ENCODE measurements at places on chromosomes 16 and 17.

DNA sequence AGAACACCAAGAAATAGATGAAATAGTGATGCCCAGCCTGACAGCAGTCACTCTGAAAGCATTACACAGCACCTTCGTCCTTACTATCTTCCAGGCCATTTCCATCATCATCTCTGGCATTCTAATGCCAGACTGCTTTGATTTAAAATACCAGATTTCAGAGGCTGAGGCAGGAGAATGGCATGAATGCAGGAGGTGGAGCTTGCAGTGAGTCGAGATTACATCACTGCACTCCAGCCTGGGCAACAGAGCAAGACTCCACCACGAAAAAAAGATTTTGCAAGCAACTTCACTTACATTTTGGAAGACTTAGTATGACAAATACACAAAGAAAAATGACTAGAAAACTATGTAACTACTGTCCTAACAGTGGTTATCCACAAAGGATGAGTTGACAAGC, 244.0 kb downstream of the CPPED1 start:
- DNase-seq, result no peak

DNA sequence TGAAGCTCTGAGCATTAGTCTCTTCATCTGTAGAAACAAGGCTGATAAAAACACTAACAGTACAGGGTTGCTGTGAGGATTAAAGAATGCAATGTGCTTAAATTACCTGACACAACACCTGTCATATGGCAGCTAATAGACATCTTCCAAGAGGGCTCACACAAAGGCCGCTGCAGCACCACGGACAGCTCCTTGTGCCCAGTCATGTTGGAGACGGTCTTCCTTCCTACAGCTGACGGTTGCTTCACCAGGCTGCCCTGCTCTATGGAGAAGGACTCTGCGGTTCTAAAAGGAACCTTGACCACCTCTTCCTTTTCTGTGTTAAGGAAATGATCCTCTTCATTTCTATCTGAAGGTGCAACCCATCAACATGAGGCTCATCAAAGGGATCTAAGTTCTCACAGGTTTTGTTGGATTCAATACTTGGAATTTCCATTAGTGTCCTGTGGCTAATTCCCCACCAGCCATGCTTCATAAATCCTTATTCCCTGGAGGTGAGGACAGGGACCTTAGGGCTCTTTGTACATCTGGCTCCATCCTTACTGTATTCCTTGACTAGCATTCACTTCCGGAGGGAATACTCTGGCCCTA, 138.9 kb upstream of the CES5A start:
- no peak for DNase-seq

DNA sequence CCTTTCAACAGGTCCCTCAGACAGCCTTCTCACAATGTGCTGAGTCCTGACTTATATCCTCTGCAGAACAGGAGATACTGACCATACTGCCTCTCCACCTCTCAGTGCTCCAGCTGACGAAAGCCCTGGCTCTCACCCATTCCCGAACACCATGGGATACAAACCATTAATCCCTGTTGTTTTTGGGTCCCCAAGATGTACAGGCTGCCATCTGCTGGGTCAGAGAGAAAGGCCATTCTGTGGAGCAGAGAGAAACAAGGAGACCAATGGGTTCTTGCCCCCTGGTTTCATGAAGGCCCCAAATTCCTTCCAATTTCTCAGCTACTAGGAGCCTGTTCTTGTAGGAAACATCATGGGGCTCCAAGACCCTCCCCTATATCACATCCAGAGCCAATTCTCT, 3.0 kb downstream of the ERN2 start:
- DNase-seq, result no peak

DNA sequence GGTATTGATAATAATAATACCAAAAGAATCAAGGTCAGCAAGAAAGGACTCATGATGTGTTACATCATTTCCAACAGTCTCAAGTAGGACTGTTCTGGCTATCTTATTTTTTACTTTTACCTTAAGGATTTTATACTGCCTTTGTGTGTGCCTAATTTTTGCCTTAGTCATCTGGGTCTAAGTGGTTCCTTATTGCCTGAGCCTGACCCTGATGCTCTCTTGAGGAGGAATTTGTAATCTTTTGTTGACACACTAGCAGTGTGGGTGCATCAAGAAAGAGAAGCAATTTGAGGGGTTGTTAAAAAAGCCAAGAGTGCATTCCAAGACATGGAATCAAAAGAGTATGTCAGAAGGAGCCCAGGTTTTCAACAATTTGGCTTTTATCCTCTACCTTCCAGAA, 59.3 kb downstream of the TMEM100 start:
- no peak for DNase-seq

DNA sequence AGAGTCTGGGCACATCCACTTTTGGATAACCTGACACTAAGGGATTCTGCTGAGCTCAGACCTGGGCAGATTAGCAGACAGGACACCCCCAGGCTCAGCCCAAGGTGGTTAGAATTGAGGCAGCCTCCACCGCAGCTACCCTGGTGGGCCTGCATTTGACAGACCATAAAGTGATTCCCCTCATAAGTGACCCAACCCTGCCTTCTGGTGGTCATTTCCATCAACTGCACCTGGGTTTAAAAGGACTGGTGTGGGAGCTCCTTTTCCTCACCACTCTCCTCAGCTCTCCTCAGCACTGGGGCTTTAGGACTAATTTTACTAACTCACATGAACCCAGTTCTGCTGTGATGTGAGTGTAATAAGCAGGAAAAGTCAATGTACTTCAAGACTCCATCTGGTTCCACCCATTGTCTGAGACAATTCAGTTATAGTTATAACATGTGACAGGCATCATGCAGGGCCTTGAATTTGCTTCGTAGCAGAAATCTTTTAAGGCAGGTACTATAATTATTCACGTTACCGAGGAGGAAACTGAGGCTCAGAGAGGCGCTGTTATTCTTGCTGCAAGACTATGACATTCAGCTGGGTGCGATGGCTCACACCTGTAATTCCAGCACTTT, 42.5 kb downstream of the MYH3 start:
- no peak for DNase-seq

- DNase-seq, result no peak
Measured at GRCh38 chr16:28974007-28974436, 556 bp upstream of the SPNS1 start.

DNA sequence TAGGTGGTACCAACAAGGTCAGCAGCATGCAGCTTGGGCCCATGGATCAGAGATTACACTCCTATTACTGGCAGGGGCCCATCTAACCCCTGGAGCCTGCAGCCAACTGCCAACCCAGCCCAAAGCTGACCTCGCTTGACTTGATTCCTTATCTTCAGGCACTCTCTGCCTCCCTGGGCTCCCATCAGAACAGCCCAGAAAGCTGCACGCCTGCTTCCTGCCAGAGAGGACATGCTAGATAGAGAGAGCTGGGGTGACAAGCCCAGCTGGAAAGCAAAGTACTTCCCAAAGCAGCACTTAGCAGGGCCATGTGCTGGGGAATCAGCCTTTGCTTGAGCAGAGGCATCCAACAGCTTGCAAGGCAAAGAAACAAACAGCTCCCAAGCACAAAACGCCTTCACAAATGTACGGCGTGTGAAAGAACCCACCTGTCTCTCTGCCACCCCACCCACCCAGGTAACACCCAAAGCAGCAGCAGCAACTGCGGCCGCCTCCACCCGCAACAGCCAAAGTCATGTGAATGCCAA, 74.2 kb upstream of the NLK start:
- DNase-seq, result no peak

DNA sequence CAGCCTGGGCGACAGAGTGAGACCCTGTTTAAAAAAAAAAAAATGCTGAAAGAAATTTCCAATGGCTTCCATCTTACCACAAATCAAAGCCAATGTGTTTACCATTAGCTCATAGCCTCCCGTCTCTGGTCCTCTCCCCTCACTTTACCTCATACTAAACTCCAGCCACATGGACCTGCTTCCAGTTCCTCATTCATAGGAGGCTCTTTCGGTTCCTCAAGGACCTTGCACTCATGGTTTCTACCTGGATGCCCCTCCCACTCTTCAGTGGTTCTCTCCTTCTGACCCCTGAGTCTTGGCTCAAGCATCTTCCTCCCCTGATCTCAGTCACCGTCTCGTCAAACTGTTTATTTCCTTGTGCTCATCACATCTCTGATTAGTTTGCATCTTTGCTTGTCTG, 3.8 kb upstream of the DEF8 start:
- DNase-seq, result no peak

DNA sequence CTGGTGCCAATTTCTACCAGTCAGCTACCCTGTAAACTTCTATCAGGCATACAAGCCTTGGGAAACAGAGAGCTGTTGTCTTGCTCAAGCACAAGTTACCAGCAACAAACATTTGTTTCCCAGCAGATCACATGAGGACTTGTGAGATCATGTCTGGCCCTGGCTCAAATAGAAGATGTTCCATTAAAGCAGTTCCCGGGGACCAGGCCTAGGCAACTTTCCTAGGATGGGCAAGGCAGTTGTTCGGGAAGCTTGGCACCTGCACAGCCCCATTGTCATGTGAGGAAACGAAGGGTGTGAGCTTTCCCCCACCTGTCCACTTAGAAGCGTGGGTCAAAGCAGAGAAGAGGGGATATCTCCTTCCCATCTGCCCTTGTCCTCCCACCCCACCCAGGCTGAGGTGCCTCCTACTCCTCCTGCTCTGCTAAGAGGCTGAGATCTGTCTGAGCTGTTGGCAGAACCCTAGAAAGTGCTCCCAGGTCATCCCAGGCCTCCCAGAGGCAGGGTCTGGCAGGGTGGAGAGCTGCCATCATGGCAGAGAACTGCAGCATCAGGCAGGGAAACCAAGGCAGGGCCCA, 11.2 kb upstream of the SLC47A2 start:
- no peak for DNase-seq

- no peak for DNase-seq
Measured at GRCh38 chr16:12551530-12551929, 252.2 kb downstream of the CPPED1 start.

DNA sequence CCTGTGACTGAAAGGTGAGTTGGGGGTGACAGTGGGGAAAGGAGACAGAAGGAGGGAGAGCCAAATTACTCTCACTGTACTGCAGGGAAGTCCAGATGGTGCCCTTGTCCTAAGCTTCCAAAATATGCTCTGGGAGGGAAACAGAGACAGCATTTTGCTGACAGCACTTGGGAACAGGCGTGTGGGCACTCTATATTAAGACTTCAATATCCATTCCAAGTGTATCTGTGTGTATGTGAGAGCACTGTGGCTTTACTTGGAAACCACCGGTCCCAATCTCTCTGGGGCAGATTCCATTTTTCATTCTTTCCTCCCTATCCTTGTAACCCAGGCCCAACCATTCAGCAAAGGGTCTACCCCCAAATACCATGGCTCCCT, 407.3 kb downstream of the UTP18 start:
- no peak for DNase-seq

DNA sequence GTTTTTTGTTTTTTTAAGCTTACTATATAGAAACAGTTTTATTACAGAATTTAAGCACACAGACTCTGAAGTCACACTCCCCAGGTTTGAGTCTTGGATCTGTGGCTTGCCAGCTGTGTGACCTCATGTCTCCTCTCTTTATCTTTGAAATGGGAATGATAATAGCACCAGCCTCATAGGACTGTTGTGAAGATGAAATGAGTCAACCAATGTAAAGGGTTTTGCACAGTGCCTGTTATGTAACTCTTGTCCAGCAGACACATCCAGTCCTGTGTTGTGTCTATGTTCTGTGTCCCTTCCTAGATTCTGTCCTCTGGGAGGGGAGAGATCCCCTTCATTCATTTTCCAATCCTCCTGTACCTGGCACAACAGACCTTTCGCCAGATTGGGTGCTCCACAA, 3.1 kb upstream of the CPD start:
- no peak for DNase-seq

GRCh38 chr17:4607261-4607741, 23.0 kb downstream of the SMTNL2 start:
- DNase-seq, result no peak

DNA sequence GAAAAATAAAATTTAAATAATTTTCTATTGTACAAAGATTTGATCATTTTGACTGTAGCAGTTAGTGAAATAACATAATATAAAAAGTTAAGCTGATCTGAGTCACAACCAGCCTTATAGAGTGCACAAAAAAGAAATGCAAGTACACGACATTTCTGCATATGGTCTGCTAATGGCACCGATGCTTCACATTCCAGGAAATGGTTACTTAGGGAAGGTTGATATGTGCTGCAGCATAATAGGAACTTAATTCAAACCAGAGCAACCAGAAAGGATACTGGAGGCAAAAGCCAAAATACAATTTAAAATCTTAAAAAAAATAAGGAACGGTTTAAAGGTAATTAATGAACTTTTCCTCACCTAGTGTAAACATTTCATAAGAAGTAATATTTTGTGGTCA, 10.0 kb upstream of the CFDP1 start:
- DNase-seq, result no peak

DNA sequence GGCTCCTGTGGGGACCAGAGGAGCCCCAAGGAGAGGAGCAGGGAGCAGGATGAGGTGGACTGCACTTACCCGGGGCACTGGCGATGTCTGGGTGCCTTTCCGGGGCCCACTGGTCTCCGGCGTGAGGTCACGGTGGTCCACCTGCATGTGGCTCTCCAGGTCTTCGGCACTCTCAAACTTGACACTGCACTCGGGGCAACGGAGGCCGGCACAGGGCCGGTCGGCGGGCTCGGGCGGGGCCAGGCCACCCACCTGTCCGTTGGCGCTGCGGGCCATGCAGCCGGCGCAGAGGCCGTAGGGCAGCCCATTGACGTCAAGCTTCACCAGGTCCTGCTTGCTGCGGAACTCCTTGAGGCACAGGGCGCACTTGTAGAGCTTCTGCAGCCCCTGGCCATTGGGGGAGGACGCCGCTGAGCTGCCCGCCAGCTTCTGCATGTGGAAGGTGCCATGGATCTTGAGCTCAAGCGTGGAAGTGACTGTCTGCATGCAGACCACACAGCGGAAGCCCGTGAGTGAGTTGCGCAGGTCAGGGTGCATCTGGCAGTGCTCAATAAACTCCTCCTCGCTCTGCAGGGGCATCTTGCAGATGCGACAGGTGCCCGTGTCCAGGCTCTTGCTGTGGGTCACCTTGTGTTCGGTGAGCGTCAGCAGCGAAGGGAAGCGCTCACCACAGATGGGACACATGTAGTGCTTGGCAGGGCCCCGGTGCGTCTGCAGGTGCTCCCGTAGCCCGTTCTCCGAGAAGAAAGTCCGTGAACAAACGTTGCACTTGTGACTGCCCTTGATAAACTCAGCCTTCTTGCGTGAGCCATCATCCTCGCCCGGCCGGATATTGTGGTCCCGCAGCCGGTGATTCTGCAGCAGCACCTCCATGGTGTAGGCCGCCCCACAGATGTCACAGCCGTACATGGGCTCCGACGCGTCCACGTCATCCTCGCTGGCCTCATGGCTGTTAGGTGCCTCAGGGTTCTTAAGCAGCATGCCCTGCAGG, 220.0 kb downstream of the ZNF423 start:
- DNase-seq, result no peak

DNA sequence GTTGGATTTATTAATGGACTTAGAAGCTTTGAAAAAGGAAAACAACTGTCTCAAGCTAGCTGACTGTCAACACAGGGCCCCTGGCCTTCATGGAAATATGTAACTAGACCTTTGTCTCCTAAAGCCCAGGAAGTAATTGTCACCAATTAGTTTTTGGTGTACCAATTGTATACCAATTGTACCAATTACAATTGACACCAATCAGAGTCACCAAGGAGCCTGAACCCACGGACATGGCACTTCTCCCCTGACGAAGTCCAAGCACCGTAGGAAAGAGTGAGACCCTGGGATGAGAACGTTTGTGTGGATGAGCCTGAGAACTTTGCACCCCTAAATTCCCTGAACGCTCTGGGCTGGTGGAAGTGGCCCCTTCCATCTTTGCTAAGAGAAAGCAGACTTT, 129.0 kb downstream of the ENGASE start:
- DNase-seq, result no peak
